Kasumi-1 (cell line): ENCODE measurements at places on chromosomes 5 and 9.
A peak's percentile ranks its signal among the peaks of the same experiment; 100 is the strongest.

DNA sequence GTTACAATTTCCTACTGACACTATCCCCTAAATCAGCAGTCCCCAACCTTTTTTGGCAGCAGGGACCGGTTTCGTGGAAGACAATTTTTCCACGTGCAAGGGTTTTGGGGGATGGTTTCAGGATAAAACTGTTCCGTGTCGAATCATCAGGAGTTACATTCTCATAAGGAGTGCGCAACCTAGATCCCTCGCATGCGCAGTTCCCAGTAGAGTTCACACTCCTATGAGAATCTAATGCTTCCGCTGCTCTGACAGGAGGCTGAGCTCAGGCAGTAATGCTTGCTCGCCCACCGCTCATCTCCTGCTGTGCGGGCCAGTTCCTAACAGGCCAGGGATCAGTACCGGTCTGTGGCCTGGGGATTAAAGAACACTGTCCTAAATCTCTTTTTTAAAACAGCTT lies 13.2 kb upstream of the NFIL3 start:
- no peak for DNase-seq

DNA sequence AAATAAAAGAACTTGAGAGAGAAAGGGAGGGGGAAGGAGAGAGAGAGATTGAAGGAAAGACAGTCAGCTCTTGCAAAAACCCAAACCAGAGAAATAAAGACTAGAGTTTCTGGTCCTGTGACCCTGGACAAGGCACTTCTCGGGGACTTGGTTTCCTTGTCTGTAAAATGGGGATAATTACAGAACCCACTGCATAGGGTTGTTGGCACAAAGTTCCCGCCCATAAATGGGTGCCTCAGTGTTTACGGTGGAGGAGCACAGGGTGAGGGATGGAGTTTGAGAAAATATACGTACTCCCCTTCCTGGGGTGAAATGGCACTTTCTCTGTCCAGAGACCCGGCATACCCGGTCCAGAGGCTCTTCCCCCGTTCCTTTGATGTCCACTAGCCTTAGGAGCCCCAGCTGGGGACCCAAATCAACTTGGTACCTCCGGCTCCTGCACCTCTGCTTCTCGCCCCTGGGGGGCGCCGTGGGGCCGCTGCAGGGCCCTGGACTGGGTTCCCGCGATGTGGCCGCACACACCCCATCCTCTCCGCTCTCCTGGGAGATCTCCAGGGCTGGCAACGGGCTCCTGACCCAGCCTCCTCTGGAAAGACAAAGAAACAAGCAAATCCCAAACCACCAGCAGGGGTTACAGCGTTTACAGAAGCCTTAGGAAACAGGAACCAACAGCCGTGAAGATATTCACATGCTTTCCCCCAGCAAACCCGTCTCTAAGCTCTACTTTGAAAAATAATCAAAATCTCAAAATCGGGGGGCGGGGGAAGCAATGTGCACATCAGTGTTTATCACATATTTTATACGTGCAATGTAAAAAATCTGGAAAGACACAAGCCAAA lies 26.3 kb downstream of the PTGES start:
- DNase-seq, result peak; percentile 57

- DNase-seq, result no peak
Observed at GRCh38 chr9:97806721-97807120, 46.3 kb upstream of the FOXE1 start.

DNA sequence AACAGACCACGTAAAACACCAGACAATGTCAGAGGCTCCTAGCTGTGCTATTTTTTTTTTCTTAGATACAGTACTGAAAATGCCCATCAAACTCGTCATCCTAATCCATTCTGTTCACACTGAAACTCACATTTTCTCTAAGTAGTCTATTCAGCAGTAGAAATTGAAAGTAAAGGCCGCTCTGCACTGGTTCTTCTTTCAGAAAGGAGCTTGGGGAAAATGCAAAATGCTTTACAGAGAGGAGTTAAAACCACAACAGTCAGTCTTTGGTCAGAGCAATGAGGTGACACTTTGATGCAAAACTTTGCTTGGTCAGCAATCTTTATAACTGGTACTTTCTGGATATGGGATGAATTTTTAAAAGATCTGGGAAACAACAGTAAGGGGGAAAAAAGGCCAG lies 43.8 kb upstream of the SUSD1 start:
- no peak for DNase-seq

- no peak for DNase-seq
Observed at GRCh38 chr5:95810305-95811125, 12.0 kb downstream of the GLRX start.

DNA sequence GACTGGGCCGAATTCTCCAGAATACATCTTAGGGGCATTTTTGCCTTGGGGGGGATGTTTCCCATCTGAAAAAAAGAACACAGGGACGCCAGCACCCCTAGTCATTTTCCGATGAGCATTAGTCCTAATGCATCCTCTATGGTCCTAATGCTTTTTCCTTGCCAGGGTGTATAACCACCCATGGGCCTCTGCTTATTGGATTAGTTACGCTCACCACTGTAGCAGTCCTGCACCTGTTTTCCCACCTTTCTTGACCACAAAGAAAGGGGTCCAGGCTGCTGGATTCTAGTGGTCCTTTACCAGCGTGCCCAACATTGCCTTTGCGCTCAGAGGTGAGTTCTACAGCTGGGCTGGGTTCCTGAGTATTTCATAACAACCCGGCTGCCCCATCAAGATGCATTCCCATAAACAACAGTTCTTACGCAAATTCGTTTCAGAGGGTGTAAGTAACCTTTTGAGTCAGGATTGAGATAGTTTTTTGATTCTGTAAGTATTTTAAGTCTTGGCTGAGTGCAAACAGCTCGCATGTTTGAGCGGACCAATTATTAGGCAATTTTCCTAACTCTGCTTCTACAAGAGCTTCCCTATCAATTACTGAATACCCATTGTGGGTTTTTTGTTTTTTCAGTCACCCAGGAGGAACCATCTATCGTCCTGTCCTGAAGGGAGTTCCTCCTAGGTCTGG lies 135.1 kb downstream of the DROSHA start:
- no peak for DNase-seq

- no peak for DNase-seq
Observed at GRCh38 chr5:126683912-126684311, 83.2 kb downstream of the PHAX start.
